Stimulated activated CD8-positive, alpha-beta memory T cell treated with anti-CD3 and anti-CD28 coated beads, Interleukin-4, amount 100 ng/mL, for 4 hours (primary cell): ENCODE measurements at places on chromosomes 11 and 22.

- DNase-seq, result peak; percentile 40
Observed at GRCh38 chr22:38214302-38215056, 12.7 kb downstream of the MAFF start.

GRCh38 chr11:129932381-129933067 is 37.1 kb upstream of the NFRKB start:
- DNase-seq, result no peak

DNA sequence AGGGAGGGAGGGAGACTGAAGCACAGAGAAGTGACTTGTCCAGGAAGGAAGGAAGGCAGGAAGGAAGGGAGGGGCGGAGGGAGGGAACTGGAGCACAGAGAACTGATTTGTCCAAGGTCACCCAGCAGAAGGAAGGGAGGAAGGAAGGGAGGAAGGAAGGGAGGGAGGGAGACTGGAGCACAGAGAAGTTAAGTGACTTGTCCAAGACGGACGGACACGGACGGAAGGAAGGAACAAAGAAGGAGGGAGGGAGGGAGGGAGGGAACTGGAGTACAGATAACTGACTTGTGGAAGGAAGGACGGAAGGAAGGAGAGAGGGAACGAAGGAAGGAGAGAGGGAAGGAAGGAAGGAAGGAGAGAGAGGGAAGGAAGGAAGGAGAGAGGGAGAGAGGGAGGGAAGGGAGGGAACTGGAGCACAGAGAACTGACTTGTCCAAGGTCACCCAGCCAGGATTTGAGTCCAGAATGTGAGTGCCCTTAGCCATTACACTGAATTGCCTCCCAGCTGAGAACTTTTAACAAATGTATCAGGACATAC is 1.5 kb downstream of the SLC35F2 start:
- DNase-seq, result no peak

- DNase-seq, result no peak
Observed at GRCh38 chr11:76201672-76202412, 4.5 kb downstream of the WNT11 start.

DNA sequence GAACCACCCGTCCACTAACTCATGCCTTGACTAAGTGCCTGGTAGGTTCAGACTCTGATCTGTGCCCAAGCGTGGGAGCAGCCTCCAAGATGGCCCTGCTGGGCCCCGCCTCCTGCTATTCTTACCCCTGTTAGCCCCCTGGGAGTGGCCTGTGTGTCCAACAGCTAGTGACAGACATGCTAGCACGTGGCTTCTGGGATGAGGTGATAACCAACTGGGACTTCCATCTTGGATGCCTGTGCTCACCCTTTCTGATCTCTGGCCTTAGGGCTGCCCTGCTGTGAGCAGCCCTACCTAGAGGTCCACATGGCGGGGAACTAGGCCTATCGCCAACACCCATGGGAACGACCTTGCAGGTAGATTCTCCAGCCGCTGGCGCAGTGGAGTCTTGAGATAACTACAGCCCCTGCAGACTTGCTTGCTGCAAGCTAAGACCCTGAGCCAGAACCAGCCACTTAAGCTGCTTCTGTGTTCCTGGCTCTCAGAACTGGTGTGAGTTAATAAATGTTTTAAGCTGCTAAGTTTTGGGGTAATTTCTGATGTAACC is 2.7 kb downstream of the MRPL21 start:
- no peak for DNase-seq

GRCh38 chr22:36762687-36763260 is 13.1 kb downstream of the IFT27 start:
- no peak for DNase-seq

GRCh38 chr11:15123849-15124248 is 9.1 kb downstream of the INSC start:
- no peak for DNase-seq

GRCh38 chr11:35662061-35662648 is 420 bp upstream of the TRIM44 start:
- DNase-seq, result no peak

DNA sequence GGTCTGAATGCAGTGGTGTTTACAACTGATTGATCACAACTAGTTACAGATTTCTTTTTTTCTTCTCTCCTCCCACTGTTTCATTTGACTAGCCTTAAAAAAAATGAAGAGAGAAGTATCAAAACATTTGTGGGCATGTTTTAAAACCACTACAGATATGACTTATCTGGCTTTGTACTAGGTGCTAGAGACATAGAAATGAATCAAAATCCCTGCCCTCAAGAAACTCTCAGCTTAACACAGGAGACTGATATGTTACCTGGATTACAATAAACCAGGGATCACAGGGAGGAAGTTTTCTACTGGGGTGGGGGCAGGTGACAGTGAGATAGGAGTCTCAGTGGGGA is 25.2 kb upstream of the CTR9 start:
- DNase-seq, result no peak

DNA sequence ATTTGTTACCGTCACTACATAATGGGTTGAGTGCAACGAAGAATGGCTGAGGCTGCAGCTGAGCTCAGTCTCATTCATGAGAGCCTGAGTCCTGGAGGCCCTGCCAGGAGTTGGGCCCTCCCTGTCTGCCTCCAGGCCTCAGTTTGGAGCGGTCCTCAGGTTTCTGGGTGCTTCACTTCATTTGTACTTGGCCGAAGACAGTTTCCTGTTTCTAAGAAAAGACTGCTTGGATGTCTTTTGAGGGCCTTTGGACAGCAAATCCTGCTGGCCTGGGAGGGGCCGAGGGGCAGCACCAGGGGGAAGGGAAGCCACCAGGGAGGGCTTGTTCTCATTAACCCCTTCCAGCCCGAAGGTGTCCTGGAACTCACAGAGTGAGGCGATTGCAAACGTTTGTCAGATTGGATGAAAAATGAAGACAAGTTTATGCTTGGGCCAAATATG is 163.1 kb downstream of the ETS1 start:
- DNase-seq, result no peak

DNA sequence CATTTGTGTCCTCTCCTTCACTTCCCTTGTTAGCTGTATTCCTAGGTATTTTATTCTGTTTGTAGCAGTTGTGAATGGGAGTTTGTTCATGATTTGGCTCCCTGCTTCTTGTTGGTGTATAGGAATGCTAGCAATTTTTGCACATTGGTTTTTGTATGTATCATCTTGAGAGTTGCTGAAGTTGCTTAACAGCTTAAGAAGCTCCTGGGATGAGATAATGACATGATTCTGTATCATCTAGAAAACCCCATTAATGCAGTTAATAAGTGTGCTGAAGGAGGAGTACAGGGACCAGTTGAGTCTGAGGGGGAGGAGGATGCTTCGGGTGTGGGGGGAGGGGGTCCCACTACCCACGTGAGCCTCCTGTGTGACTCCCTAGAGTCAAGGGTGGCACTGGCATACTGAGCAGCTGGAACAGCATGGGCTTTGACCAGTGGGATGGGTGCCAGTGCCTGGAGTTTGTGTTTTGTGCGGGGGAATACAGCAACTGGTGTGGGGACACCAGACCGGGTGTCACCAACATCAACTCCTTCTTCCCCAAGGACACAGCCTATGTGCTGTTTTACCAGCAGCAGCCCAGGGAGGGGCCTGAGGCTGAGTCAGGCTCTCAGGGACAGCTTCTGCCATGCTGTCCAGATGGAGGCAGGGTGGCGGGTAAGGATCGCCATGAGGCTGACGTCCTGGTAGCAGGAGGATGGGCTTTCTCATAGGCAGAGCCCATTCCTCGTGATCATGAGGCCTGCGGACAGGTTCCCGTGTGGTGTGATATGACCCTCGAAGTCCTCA is 24.1 kb downstream of the USP35 start:
- no peak for DNase-seq

DNA sequence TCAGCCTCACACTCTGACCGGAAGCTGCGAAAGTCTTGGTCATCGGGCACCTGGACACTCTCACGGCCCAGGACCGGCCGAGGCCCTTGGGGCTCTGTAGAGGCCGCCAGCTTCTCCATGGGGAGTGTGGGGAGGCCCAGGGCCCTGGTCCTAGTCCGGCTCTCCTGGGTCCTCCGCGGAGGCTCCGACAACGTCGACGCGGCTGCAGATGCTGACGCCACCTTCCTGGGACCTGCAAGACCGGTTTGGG is 12.9 kb downstream of the STARD10 start:
- DNase-seq, result no peak

DNA sequence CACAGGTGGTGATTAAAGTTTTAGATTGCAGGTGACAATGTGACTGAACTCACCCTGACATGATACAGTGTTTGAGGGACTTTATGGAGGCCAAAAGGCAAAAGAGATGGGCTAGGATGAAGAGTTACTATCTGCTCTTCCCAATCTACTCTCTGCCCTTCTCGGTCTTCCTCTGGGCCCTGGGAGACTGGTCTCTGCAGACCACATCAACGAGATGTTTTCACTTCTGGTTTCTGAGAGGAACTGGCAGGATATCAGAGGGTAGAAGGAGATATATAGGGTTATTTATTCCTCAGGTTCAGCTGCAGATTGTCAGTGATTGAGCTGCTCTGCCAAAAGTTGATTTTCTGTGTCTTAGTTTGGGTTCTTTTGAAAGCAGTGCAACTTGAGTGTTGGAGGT is 32.4 kb upstream of the CD44 start:
- no peak for DNase-seq

GRCh38 chr11:34449013-34449412 is 10.3 kb downstream of the CAT start:
- no peak for DNase-seq

DNA sequence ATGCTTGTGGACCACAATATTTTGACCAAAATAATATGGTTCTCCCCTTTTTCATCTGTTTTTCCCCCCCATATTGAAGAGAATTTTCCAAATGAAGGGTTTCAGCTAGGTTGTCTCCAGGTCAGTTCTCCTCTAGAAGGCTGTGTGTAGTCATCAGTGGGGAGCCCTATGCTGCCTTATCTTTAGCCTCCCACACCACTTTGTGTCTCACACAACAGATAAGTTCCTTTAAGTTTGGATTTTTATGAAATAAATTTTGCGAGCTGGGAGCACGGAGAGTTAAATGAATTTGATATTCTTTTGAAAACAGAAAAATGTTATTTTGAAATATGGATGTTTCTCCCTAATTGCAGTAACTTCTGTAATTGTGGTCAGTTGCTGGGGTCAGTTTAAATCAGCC is 28.9 kb downstream of the PAX6 start:
- no peak for DNase-seq

DNA sequence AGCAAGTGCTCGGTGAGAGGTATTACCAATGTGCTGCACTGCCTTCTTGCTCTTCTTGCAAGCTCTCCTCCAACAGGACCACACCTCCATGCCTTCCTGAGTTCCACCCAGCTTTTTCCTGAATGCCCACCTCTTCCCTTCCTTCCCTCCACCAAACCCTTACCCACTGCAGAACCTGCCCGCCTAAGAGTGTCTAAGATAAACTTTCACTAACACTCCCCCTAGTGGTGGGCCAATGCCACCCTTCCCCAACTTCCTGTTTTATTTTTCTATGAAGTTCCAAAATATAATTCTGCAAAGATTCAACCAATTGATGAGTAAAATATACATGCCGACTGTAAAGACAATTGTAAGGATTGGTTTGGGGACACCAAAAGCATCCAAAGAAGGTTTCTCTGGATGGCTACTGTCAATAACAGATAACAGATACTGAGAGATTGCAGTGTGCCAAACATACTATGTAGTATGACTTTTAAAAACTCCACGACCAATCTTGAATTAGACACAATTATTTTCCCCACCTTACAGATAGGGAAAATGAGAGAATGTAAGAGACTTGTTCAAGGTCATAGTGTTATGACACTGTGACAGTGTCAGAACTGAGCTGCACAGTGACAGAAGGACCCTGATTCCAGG is 38.6 kb upstream of the BMAL1 start:
- peak; percentile 15 for DNase-seq

DNA sequence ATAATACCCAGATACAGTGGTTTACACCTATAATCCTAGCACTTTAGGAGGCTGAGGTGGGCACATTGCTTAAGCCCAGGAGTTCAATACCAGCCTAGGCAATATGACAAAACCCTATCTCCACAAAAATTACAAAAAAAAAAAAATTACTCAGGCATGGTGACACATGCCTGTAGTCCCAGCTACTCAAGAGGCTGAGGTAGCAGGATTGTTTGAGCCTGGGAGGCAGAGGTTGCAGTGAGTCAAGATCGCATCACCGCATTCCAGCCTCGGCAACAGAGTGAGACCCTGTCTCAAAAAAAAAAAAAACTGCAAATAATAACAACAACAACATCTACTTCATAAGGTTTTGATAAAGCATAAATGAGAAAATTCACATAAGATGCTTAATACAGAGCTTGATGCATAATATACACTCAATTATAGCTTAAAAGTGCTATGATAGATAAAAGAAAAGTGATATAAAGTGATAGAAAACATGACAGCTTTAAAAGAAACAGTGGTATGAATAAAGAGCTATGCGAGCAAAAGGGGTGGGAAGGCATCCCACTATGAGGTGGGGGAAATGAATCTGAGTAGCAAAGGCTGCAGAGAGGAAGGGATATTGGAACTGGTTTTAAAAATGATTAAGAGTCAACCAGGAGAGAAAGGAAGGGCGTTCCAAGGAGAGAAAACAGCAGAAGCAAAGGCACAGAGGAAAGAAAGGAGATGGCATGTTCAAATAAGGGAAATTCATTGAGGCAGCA is 197.6 kb downstream of the KIF18A start:
- no peak for DNase-seq

- no peak for DNase-seq
Observed at GRCh38 chr11:101188801-101189200, 59.2 kb upstream of the PGR start.

DNA sequence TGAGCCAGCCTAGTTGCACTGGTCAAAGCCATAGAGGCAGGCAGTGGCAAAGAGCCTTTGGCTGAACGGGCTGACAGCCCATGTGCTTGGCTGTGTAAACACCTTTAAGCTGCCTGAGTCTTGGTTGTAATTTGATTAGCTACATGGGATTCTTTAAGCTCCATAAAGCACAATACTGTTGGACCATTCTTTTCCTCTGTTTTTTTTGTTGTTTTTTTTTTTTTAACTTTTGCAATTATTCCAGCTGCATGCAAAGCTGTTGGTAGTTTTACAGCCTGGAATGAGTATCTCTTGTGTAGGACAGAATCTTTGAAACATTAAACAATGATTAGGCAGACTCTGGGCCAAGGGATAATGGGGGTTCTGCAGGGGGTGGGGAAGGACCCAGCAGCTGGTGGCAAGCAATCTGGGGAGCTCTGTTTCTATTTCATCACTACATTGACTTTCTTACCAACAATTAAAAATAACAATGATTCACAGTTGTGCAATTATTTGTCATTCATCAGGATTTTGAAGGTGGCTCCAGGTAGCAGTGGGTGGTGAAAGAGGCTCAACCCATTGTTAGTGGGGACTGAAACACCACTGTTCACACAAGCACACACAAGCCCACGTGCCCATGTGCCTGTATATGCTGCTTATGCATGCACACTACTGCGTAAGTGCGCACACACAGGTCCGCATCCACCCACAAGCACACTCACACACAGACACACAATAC is 69.5 kb upstream of the CSNK2A3 start:
- DNase-seq, result no peak

DNA sequence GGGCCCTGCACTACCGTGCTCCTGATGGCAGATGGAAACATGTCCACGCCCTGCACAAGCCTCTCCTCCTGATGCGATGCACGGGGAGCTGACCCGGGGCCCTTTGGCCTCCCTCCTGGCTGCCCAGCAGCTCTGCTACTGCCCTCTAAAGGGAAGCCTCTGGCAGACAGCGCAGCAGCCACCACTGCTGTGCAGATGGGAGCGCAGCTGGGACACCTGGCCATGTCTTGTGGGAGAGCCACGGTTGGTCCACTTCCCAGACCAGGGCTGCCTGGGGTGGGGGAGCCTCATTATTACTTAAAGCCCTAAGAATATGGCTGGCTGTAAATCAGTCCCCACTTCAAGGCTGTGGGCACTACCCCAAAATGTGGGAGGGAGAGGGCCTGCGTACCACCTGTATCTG is 38.3 kb downstream of the TBX1 start:
- no peak for DNase-seq

- DNase-seq, result no peak
Observed at GRCh38 chr11:44849922-44850321, 100.8 kb downstream of the TP53I11 start.

GRCh38 chr22:19843857-19844376 is 10.8 kb downstream of the GNB1L start:
- DNase-seq, result no peak
